Kidney glomerular epithelial cell (primary cell): ENCODE measurements at places on chromosomes 11 and 22.

GRCh38 chr22:11626422-11626773 lies 3901.6 kb upstream of the OR11H1 start:
- DNase-seq, result no peak

DNA sequence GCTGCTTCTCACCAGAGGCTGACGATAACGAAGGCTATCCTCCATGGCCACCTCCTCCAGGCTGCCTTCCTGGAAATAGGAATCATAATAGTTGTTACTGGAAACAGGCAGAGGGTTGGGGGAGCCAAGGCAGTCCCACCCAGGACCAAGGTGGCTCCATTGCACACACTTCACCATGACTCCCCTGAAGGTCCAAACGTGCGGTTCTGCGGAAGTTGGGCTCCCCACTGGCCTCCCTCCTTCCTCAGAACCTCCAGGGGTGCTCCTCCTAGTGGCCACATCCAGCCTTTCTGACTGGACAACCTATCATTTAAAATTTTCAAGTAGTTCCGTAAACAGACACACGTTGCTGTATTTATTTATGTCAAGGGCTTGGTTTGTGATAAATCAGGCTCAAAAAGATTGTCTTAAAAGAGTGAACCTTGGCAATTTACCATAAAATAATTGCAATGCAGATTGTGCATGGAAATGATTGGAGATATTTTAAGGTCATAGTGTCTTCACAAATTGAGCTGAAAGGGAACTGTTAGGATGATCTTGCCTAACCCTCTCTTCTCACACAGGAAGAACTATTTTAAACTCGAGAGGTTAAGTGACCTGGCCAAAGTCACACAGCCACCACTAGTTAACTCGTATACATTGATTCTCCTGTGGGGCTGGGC lies 1.4 kb upstream of the TCN2 start:
- DNase-seq, result peak; percentile 28

DNA sequence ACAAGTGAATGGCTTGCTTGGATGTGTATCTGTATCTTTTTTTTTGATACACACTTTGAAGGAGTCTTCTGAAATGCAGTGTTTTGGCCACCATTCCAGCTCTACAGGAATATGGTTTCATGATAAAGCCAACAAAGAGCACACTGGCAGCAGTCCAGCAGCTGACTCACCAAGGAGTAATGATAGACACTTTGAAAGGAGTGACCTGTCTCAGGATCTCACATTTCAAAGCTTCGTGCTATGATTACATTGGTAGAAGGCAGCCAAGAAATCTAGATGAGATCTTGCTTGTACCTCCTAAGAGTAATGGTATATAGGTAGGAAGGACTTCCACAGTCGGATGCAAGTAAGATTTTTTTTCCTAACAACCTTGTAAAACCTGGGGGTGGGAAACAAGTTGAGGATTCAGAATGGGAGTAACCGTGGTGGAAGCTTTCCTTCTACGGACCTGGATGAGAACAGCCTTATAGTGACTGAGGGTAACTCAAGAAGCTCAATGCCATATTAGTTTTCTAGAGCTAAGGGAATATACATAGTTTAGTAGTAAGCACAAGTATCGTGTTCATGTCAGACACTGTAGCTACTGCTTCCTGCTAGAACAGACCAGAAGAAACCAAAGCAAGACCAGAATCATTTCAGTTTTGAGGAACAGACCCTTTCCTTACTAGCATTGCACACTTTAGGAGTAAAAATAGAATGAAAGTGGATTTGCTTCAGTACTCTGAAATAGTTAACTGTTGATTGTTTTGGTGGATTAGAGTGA lies 25.0 kb downstream of the MTMR3 start:
- peak; percentile 92 for DNase-seq

DNA sequence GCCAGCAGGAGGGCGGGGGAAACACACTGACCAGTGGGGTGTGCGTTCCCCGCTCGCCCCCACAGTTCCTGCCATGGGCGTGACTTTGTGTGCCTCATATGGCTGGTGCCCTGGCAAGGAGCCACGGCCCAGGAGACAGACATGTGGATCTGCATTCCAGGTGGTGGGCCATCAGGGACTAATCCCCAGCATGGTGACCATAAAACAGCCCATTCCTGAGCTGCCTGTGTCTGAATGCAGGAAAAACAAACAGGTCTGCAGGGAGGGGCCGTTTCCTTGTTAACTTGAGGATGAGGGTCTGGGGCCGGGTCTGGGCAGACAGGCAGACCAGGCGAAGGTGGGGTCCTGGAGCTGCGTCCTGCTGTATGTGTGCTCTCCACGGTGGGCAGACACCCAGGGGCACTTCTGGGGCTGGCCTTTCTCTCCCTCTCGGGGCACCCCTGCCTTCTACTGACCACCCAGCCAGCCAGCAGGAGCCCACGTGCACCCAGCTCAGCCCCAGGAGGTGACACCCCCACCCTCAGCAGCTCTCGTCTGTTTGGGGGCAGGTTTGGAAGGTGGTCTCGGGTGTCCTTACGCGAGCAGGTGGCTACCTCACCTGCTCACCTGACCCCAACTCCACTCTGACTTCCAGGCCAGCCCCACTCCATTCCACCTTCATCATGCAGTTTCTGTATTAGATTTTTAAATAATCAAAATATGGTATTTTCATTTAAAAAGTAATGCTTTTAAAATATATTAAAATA lies 120.3 kb downstream of the KCNQ1OT1 start:
- no peak for DNase-seq

GRCh38 chr22:17143101-17143500 lies 16.0 kb downstream of the HDHD5 start:
- no peak for DNase-seq

- no peak for DNase-seq
These were observed 70.8 kb downstream of the PANX1 start for GRCh38 chr11:94199136-94200130.

- DNase-seq, result no peak
These were observed 78.4 kb downstream of the XRRA1 start for GRCh38 chr11:74870485-74870884.

- DNase-seq, result no peak
These were observed 23.7 kb downstream of the NAP1L4 start for GRCh38 chr11:2968341-2968900.

- no peak for DNase-seq
These were observed 4.1 kb downstream of the LRRC32 start for GRCh38 chr11:76666408-76666807.

DNA sequence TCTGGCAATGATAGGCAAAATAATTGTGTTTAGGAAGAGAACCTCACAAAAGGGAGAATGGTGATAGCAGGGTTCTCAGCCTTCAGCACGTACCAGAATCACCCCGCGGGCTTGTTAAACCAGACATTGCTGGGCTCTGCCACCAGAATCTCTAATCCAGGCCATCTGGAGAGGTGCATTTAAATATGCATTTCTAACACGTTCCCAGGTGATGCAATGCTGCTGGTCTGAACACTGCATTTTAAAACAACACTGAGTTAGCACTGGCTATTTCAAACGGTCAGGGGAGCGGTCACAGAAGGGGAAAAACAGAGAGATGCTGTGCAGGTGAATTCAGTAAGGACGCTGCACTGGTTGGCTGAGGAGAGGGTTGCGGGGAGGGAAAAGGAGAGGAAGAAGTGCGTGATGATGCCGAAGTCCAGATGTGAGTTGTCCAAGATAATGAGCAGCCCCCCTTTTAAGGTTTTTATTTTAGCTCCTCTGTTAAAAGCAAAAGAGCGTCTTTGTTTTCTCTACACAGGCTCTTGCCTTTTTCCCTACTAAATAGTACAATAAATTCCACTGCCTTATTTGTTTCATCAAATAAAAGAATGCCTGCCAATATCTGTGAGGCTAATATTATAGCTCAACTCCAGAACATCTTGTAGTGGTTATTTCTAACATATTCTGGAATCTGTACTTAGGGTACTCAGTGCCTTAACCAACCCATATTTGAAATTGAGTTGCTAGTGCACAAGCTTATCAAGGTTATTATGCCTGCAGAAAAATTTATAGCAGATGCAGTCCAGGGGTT lies 109.6 kb upstream of the POU2AF2 start:
- no peak for DNase-seq

GRCh38 chr11:131810541-131810940 lies 440.1 kb downstream of the NTM start:
- no peak for DNase-seq

DNA sequence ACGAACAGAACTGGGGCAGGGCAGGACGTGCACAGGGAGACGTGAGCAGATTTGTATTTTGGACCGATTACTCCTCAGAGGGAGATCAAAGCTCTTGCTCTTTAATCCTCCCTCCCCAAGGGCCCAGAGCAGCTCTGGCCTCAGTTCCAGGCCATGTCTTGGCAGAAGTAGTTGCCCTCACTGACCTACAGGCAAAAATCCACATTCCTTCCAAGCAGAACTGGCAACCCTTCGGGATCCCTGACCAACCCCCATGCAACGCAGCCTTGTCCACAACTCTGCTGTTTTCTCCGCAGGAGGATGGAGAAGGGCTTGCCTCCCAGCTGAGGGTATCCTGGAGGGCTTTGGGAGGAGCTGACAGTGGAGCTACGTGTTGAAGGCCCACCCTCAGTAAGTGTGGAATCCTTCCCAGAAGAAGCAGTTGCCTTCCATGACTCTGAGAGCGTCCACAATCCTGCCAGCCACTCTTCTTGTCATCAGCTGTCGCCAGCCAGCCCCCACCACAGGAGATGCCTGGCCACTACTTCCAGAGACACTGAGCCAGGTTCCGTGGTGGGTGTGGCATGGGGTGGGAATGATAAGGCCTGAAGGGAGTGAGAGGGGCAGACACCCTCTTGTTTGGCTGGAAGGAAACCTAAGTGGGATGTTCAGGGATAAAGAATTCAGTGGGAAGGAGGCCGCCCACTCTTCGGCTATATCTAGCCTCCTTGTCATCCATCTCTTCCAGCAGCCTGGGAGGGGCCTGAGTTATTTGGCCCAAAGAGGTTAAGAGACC lies 68.1 kb downstream of the PDE2A start:
- DNase-seq, result no peak

- DNase-seq, result no peak
These were observed 131.0 kb downstream of the ELP4 start for GRCh38 chr11:31640611-31641010.

DNA sequence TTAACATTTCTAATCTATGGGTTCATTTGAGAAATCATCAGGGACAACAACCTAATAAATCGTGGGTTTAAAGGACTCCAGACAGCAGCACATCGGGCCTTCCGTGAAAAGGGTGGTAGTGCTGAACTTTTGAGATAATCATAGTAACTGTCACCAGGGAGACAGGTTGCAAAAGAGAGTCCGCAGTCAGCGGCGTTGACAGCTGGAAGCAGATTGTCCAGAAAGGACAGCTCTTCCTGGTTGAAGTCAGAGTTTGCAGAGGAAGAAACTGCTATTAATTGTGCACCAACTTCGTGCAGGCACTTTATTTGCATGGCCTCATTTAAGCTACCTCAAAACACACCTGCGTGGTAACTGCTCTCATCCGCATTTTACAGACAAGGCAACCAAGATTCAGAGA lies 20.5 kb upstream of the ISX start:
- no peak for DNase-seq

DNA sequence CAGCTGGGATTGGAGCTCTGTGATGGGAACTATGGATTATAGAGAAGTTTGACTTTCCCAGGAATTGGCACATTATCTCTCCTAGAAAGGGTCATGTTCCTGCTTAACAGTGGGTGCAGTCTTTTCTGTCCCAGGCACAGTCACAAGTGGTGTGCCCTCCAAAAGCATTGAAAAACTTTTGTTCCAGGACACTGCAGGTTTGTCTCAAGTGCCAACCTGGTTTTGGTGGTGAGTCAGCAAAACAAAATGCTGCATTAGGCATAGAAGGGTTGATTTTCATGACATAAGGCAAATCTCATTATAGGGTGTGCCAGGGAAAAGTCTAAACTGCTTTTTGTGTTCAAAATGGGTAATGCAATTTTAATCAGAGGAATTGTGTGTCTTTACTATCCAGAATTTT lies 4.9 kb downstream of the HTATIP2 start:
- peak; percentile 21 for DNase-seq

DNA sequence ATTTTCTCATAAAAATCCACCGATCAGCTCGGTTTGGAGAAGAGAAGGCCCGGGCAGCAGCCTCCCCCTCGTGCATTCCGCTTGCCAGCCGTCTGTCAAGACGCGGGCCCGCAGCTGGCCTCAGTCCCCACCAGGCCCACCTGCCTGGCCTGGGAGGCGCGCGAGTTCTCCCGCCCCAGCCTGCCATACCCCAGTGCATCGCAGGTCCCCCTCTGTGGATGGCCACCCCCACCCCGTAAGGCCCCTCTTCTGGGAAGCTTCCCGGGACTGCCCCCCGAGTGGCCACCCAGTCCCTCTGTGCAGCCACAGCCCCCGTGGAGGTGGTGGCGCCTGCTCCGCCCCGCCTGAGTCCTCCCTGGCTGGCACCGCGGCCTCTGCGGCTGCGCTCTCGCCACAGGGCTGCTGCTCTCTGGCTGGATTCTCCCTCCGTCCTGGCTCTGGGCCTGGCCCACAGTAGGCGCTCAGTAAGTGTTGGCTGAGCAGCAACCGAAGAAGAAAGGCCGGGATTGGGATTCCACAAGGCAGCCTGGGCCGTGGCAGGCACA lies 74.0 kb upstream of the TCF20 start:
- no peak for DNase-seq
